ENCODE measurements at places on chromosomes 1 and 21.

- DNase-seq, result peak; percentile 61
Measured at GRCh38 chr1:156571261-156571852, 1.0 kb downstream of the IQGAP3 start.

GRCh38 chr1:111586112-111586511 lies 33.5 kb upstream of the RAP1A start:
- no peak for DNase-seq

GRCh38 chr1:150187560-150187931 lies 37.8 kb downstream of the PLEKHO1 start:
- DNase-seq, result no peak

DNA sequence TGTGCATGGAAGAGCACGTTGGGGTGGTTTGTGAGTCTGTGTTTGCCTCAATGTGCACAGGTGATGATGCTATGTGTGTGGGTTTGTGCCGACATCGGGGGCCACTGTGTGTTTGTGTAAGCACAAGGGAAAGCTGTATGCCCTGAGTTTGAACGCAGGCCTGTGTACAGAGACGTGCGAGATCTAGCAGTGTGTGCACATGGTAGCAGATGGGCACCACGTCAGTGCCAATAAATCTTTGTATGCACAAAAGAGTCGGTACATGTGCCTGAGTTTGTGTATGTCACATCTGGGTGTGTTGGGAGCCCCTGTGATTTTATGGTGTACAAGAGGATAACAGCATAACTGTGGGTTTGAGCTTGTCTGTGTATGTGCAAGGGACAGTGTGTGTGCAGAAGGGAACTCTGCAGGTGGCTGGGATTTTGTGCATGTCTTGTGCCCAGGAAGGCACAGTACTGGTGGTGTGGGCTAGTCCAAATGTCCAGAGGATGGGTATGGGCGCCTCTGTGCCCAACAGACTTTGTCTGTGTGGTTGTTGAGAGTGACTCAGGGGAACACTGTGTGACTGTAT lies 32.0 kb upstream of the WASF2 start:
- DNase-seq, result no peak

DNA sequence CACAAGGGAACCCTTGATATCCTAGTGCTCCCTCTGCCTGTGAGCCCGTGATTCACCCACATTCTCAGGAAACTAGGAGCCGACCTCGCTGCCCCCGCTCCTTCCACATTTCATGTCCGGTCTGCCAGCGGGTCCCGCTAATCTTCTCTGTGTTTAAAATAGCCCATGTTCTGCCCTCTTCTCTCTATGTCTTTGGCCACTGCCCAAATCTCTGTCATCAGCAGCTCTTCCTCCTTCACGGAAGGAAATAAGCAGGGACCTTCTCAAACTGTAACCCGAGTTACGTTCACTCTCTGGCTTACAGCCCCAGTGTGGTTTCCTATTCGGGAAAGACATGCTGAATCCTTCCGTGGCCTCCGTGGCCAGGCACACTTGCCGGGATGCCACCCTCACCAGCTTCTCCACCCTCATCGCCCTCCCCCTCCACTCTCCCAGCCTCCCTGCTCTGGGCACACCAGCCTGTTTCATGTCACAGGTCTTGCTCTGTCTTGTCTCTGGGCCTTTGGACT lies 21.1 kb upstream of the UBXN10 start:
- no peak for DNase-seq

DNA sequence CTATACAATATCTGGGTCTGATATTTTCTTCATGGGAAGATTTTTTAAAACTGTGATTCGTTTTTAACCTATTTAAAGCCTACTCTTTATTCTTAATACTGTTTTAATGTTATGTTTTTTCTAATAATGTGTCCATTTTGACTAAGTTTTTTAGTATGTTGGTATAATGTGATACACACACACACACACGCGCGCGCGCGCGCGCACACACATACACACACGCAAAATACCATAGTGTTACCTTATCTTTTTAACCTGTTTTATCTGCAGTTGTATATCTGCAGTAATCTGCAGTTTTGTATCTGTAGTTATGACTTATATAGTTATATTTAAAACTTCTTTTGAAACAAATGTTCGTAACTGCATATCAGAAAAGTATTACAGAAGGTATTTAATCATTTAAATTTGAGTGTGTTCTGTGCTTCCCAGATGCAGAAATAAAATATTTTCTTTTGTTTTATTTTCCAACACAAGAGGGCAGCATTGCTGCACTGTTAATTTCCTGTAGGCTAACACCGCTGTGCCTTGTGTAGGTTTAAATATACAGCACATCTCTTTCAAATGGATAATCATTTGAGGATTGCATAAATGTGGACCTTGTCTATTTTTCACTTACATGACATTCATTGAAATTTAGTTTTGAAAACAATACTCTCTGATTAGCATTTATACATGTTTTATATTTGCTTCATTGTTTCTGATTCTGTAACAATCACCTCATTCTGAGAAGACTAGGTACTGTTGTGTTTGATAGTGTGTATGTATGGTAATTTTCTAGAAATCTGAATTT lies 166.1 kb downstream of the PDE4B start:
- peak; percentile 32 for DNase-seq

- DNase-seq, result no peak
Measured at GRCh38 chr21:42809577-42810475, 69.5 kb downstream of the WDR4 start.

DNA sequence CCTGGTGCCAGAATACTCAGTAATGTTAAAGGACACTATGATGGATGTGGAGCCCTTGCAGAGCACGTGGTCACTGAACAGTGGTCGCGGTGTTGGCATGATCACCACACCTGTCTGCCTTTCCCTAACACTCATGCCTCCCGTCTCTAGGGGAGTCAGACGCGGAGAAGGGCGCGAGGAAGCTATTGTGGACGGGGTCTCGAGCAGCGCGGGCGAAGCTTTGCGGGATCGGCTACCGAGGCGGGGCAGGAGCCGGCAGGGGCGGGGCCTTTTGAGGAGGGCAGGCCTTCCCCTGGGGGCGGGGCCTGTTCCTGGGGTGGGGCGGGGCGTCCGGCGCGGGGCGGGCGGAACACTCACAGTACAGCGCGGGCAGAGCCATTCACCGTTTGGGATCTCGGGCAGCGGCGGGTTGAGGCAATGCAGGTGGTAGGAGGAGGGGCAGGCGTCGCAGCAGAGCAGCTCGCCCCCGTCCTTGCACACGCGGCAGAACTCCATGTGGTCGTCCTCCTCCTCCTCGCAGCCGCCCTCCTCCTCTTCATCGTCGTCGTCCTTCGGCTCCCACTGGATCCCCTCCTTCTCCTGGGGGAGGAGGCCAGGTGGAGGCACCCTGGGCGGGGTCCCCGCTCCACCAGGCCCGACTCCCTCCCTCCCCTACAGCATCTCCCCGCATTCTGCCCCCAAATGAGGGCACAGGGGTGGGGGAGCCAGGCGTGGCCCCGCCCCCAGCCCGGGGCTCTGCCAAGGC lies 31.5 kb downstream of the CHD5 start:
- DNase-seq, result peak; percentile 90

GRCh38 chr1:248140846-248141245 lies 4.1 kb upstream of the OR2M5 start:
- no peak for DNase-seq

DNA sequence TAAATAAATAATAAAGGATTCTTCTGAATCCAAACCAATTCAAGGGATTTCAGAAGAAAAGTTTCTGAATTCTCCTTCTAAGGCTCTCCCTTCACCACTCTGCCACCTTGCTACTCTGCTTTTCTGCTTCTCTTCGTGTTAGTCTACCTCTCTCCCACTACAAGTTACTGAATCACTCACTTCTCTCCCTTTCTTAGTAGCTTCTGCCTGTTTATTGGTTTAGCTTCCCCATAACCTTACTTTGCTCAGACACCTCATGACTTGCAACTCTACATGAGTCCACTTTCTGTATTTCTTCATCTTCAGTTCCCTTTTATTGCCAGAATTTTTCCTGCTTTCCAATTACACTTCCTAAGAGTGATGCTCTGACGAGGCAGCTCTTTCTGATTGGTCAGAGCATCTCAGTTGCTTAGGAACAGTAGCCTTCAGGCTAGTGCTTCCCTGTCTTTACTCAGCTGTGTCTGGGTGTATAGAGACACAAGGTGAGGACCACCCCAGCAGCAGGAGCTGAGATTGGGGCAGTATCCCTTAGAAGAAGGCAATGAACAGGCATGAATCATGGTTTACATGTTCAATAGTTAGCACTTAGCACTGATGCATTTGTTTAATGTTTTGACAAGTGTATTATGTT lies 144.6 kb downstream of the SLC30A10 start:
- DNase-seq, result no peak

GRCh38 chr1:109944541-109944940 lies 33.9 kb downstream of the CSF1 start:
- DNase-seq, result no peak

- no peak for DNase-seq
Measured at GRCh38 chr1:111729271-111729921, 9.8 kb downstream of the INKA2 start.

DNA sequence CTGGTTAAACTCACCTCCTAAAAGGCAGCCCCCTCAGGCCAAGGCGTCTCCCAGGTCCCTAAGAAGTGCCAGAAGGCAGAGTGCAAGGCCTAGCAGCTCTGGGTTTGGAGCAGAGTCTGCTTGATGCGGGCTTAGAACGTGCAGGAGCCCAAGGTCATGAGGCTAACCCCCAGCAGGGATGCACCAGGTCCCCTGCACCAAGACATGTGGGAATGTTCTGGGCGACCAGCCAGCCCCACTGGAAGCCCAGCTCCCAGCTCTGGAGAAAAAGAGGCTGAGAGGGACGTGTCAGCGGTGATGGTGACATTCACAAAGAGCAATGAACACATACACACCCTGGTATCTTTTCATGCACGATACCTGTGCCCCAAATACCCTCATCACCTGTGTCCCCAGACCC lies 5.1 kb downstream of the LRRN2 start:
- no peak for DNase-seq

- no peak for DNase-seq
Measured at GRCh38 chr1:35223084-35223630, 30.2 kb upstream of the SFPQ start.

DNA sequence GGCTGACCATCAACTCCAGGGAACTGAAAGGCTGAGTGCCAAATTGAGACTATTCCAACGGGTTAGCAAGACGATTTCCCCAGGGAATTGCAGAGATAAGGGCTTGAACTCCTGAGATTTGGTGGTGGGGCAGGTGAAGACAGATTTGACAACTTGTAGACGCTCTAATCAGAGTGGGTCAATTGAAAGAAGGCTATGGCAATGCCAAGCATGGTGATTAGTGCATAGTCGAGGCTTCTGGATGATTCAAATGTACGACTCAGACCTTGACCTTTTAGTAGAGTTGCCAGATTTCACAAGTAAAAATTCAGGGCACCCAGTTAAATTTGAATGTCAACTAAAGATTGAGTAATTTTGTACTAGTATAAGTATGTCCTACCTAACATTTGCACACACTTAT lies 302.1 kb upstream of the SPAG17 start:
- no peak for DNase-seq

GRCh38 chr1:150093805-150094204 lies 26.2 kb downstream of the VPS45 start:
- no peak for DNase-seq

DNA sequence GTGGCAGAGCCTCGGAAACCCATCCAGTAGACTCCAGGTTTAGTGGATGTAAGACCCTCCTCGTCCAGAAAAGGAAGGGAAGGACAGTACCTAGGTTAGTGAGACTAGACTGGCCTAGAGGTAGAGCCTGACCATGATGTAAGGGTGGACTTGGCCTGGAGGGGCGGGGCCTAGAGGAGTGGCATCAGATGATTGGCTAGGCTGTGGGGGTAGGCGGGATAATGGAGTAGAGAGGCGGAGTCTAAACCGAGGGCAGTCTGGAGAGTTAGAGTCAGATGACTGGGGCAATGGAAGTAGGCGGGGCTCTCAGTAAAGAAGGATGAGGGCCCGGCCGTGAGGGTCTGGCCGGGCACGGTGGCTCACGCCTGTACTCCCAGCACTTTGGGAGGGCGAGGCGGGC lies 70.1 kb downstream of the EPHB2 start:
- DNase-seq, result peak; percentile 89

- no peak for DNase-seq
Measured at GRCh38 chr1:153627715-153628626, at the start of gene S100A1. Gene S100A1 (plus strand): TSS chr1:153628434. CDS start chr1:153630522, 2,088 bp downstream.

DNA sequence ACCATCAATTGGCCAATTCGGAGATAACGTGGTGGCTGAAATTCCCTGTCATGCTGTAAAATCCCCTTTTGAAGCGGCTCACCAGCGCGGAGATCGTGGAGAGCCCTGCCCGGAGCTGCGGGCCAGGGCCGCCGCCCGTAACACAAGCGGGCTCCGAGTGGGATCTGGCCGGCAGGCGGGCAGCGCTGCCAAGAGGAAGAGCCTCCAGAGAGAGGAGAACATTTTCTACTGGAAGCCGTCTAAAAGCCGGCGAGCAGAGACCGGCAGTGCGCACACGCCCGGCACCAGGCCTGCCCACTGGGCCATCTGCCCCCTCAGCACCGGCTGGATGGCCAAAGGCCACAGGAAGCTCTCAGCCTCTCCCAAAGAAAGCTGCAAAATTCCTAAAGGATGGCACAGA lies 15.5 kb downstream of the SSBP3 start:
- DNase-seq, result no peak

Data from RWPE1 (cell line).